ENCODE measurements at places on chromosomes 7 and 10. TPM values are rescaled to one million over a fixed set of nuclear protein-coding genes. Genes with fewer than 3 reads are reported as not detected.

Gene GATA3
- total RNA-seq: 0.09 TPM

Gene LIPM
- not detected for total RNA-seq

GRCh38 chr7:158564663-158565035 lies 23.0 kb downstream of the PTPRN2 start:
- DNase-seq: no peak

Gene HOXA10
- total RNA-seq: not detected

DNA sequence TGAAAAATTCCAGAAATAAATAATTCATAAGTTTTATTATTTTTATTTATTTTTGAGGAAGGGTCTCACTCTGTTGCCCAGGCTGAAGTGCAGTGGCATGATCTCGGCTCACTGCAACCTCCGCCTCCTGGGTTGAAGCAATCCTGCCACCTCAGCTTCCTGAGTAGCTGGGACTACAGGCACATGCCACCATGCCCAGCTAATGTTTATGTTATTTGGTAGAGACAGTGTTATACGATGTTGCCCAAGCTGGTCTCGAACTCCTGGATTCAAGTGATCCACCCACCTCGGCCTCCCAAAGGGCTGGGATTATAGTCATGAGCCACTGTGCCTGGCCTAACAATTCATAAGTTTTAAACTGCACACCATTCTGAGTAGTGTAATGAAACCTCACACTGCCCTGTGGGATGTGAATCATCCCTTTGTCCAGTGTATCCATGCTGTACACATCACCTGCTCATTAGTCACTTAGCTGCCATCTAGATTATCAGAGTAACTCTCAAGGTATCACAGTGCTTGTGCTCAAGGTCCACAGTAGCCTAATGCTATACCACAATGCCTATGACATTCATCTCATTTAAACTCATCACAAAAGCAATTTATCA lies 17.9 kb downstream of the RTKN2 start:
- DNase-seq: no peak

DNA sequence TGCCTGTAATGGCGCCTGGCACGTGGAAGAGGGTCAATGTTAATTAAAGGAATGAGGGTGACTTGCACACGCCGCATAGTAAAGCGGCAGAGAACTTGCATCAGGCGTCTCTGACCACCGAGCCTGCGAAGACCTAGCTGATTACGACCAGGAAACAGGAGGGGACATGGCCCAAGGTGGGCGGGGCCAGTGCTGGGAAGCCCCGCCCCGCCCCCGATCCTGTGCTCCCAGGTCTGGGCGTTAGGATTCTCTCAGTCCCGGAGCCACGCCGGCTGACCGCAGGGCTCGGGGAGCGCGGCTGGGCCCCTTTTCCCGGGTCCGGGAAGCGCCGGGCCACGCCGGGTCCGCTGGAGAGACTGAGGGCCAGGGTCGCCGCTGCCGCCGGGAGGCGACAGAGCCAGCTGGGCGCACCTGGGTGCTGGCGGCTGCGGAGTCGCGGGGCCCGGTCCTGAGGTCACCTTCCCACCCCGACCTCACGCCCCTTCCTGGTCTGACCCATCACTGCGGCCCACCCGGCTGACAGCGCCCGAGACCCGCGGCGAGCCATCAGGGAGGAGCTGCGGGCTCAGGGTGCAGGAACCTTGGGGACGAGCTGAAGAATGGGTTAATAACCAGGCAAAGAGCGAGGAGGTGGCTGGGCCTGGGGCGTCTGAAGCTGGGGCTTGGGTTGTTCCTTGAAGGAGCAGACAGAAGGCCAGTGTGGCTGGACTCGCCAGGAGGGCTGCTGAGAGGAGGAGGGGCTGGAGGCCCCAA lies 23.0 kb upstream of the GRID1 start:
- no peak for DNase-seq

GRCh38 chr10:49362596-49363260 lies 33.2 kb downstream of the DRGX start:
- no peak for DNase-seq

- no peak for DNase-seq
These were observed 45.5 kb upstream of the ANAPC16 start for GRCh38 chr10:72170263-72170662.

DNA sequence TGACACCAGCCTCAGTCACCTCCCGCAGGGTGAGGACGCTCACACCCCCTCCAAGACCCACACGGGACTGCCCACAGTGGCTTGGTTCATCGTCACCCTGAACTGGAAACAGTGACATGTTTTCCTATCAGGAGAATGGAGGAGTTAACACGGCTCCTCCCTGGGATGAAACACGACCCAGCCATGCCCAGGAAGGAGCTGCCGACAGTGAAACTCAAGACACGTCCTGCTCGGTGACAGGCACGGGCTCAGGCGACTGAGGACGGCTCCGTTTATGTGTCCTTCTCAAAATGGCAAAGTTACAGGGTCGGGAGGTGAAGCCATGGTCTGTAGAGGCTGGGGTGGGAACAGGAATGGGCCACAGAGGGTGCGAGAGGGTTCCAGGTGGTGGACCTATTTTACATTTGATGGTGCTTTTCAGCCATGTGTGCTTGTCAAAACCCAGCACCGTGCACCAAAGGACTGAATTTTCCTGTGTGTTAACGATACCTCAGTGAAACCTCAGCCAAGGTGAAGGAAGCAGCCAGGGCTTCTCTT lies 272.4 kb downstream of the ADARB2 start:
- no peak for DNase-seq

Gene CRTAC1
- 15.5 TPM for total RNA-seq

DNA sequence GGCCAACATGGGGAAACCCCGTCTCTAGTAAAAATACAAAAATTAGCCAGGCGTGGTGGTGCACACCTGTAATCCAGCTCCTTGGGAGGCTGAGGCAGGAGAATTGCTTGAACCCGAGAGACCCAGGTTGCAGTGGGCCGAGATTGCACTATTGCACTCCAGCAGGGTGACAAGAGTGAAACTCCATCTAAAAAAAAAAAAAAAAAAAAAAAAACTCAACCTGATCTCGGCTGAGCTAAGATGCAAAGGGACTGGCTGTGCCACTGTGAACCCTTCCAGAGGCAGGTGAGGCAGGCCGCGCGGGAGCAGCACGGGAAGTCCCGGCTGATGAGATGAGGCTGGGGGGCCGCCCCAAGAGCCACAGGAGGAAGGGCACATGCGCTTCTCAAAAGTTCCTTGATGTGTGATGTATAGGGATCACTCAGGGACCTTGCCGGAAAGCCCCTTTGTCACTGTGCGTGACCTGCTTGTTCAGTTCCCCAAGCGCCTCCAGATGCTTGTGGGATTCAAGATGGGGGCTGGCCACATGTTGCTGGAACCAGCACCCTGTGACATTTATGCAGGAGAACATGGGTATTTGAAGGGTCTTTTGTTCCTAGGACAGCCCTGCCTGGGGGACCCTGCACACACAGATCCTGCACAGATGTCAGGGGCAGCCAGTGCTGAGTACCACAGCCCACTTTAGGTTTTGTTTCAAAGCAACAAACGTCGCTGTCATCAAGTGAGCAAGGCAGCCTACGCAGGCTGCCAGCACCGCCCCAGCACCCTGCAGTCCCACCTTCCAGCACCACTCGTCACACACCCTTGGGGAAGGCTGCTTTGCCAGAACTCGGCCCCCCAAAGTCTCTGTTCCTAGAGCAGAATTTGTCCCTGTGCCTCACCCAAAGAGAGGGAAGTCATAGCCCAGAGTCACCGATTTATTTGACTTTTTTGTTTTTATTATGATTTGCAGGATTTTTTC lies 74.8 kb upstream of the SH2B2 start:
- no peak for DNase-seq

Gene CTTNBP2
- 63.5 TPM for total RNA-seq

Gene RASSF4
- total RNA-seq: 26.5 TPM

- DNase-seq: no peak
These were observed 42.3 kb upstream of the HSPA12A start for GRCh38 chr10:116784651-116785050.

Gene GDF10
- total RNA-seq: 13.6 TPM

Gene PDLIM1
- 4.4 TPM for total RNA-seq

Gene SKIDA1
- total RNA-seq: 8.8 TPM

Gene ECHS1
- total RNA-seq: 23.7 TPM

- no peak for DNase-seq
These were observed 11.5 kb downstream of the TACR2 start for GRCh38 chr10:69405221-69405620.

Measured in cerebellum (tissue), 4 donors.